GM10248 (cell line): ENCODE measurements at places on chromosomes 16 and 17.

GRCh38 chr17:56994009-56994792, 16.3 kb downstream of the SCPEP1 start:
- no peak for DNase-seq

DNA sequence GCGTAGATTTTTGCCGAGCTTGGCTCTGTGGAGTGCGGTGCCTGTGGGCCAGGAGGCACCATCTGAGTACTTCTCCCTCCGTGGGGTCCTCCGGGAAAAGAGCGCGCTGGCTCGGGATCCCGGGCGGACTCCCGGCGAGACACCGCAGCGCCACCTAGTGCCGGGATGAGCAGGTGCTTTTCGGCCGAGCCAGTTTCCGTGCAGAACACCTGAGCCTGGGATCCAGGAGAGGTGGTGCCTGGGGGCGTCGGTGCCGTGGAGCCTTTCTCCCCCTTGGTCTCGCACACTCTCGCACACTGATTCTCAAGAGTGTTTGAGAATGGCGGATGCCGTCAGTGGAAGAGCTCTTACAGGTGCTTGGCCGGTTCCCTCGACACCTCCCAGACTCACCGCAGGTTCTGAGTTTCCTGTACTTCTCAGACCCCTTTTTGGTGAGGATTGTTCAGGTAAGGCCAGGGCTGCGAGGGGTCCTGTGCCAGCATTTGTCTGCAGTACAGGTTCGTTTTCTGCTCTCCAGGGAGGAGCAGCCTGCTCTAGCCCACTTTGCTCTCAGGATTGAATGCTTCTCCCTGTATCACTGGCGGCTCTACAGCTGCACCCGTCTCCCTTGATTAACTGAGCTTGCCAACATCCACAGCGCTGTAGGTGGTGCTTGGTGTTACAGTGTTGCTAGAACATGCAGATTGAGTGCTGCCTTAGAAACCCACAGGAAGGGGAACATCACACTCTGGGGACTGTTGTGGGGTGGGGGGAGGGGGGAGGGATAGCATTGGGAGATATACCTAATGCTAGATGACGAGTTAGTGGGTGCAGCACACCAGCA, 23.3 kb downstream of the TBCD start:
- peak; percentile 68 for DNase-seq

DNA sequence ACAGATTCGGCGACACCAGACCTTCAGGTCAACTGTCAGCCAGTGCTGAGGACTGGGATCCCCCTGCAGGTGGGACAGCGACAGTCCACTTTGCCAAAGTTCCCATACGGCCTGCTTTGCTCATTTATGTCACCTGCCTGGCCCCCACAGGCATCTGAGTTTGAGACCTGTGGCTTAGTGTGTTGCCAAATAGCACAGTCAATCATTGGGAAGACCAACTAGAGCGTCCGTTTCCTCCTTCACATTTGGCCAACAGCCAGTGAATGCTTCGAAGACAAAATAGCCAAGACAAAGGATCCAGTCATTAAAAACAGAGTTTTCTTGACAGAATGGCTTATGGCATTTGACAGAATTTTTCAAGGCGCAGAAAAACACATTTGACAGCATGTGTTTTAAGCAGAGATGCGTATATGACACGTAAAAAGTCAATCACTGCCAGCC, 113.8 kb downstream of the ABCC12 start:
- DNase-seq: no peak

DNA sequence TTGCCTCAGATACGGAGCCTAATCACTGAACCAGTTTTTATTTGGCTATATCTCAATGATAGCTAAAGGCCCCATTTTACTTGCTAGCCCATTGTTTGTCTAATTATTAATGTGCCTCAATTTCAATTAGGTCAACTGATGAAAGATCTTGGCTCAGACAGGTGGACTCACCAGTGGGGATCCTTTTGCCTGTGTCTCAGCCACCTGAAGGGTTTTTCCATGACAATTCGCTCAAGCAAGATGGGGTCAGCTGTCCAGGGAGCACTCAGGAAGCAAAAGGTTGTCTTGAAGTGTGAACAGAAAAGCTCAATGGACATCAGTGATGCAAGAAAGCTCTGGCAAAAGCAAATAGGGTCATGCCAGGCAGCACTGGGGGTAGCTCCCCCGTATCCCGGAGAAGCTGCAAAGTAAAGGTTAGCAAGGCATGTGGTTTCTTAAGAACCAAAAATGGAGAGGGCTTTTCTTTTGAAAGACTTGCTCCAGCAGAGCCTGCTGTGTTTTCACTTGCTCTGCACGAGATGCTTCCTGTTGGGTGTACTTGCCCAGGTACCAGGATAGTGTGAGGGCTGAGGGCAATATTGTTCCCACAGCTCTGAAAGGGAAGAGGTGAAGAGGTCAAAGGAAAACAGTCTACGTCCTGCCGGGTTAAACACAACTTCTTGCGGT, 541.2 kb upstream of the CDH5 start:
- DNase-seq: no peak

DNA sequence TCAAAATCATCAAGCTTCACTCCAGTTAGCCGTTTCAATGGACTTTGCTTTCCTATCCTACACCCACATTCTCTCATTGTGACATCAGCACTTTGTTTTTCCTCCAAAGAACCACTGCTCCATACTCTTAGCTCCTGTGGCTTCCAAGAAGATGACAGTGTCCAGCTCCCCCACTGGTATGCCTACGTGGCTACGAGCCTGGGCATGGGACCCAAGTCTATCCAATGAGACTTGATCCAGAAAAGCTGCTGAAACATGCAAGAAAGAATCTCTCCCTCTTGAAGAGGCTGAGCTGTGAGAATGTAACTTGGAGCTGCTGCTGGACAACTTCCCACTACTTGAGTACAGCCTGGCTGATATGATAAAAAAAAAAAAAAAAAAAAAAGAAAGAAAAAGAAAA, 9.4 kb downstream of the TOX3 start:
- DNase-seq: no peak

DNA sequence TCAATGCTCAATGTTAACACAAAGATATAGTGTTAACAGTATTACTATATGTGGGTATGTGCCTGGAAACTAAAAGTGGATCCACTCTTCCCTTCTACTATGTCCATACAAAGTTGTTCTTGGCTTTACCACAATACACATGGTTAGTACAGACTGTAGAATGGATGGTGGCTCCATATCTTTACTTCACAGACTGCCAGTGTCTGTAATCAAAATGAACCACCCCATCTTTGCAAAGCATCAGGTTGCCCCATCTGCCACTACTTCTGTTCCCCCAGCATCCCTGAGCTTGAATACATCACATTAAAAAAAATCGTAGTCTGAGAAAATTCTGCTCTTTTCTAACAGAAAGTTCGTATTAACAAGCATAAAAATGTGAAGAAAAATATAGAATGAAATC, 30.0 kb downstream of the USP32 start:
- no peak for DNase-seq

GRCh38 chr16:70255574-70255973, 3.8 kb upstream of the EXOSC6 start:
- DNase-seq: no peak

DNA sequence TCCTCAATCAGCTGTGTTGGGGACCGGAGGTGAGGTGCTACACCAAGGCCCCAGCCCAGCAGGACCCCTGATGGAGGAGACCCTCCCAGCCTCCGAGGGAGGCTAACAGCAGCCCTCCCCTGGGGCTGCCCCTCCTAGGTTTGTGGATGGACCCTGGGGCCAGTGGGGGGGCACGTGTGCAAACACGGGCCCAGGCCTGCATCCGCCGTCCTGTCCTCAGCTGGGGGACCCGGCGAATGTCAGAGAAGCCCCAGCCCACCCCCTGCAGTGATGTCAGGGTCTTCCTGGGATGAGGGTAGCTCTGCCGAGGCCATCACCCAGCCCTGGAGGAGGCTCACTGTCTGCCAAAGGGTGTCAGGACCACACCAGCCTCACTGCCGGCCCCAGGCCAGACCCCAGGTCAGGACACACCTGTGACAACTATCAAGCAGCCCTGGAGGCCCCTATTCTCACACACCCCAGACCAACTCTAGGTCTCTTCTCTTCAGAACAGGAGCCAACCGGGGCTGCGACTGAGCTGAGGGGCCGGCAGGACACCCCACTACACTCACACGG, 26.7 kb downstream of the CEP131 start:
- no peak for DNase-seq

DNA sequence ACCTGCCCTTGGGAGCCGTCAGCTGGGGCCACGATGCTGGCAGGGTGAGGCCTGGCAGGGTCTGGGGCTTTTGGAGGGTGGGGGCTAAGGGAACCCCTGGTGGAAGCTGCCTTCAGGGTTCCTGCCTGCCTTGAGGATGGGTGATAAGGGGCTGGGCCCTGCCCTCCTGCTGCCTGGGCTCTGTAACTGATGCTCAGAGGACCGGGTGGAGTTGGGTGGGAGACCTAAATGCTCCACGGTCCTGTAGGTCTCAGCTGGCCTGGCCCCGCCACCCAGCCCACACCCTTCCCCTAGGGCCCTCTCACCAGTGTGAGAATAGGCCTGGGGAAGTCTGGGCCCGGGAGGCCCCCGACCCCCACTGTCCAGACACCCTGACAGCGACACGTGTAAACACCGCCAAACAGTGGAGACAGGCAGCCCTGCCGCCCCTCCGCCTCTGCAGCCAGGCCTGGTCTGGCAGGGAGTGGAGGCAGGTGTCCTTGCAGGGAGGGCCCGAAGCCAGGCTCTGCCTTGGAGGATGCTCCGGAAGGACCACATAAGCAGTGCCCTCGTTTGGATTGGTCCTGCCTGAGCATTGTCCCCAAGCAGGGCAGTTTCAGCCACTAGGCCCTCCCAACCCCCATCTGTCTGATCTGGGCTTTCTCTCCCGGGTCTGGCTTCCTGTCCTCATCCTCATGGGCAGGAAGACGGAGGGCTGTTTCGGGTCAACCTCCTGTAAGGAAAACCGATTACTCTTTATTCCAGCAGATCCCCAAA, 6.5 kb upstream of the BAHCC1 start:
- DNase-seq: no peak

GRCh38 chr17:21132428-21132827, 5.7 kb downstream of the DHRS7B start:
- DNase-seq: no peak

GRCh38 chr16:81140930-81141780, 45.0 kb upstream of the GCSH start:
- DNase-seq: no peak

DNA sequence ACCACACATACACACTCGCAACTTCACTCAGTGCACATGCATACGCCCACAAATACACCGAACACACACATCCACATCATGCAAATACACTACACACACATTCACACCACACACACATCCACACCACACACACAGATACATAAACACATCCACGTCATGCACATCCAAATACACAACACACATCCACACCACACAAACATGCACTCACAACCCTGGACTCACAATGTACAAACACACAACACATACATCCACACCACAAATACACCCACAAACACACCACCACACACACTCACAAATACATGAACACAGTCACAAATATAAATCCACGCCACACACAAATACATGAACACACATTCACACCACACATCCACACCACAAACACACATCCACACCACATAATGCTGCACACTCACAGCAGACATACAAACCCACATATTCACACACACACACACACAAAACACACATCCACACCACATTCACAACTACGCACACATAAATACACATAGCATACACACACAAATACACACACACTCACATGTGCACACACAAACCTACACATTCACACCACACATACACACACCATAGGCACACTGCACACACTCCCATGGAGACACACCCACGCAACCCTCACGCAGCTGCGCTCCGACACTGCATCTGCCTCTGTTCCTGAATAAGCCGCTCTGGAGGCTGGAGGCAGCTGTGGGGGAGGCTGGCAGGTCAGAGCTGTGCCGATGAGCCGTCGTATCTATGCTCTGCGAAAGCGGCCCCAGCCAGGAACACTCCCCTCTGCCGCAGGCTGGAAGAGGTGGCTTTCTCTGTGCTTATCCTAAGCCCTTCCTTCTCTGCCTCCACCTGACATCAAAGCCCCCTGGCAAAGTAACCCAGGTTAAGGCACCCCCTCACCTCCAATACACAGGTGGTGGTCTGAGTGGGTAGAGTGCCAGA, 141.8 kb downstream of the GRIN2A start:
- DNase-seq: no peak

- no peak for DNase-seq
Measured at GRCh38 chr17:81422776-81423697, 27.8 kb downstream of the BAHCC1 start.
